ENCODE measurements at places on chromosomes 6 and 20. TPM values are rescaled to one million over a fixed set of nuclear protein-coding genes. Genes with fewer than 3 reads are reported as not detected.

ADGB gene
- not detected for total RNA-seq

ELOVL5 gene
- 86.8 TPM for total RNA-seq

PRSS16 gene
- 0.98 TPM for total RNA-seq

RIMS4 gene
- total RNA-seq = not detected

TDRD6 gene
- total RNA-seq = not detected

SDHAF4 gene
- total RNA-seq = 2.2 TPM

DLGAP4 gene
- 16.0 TPM for total RNA-seq

ISM1 gene
- total RNA-seq = 0.87 TPM

PERP gene
- 1.4 TPM for total RNA-seq

RAET1G gene
- not detected for total RNA-seq

EYS gene
- total RNA-seq = not detected

RIPOR2 gene
- total RNA-seq = 123 TPM

DNPH1 gene
- 30.6 TPM for total RNA-seq

NKX2-2 gene
- not detected for total RNA-seq

TMEM74B gene
- not detected for total RNA-seq

SDC4 gene
- 1.1 TPM for total RNA-seq

SCUBE3 gene
- not detected for total RNA-seq

NOX3 gene
- not detected for total RNA-seq

MARCKS gene
- 0.70 TPM for total RNA-seq

ECT2L gene
- not detected for total RNA-seq

C6orf15 gene
- not detected for total RNA-seq

OPN5 gene
- not detected for total RNA-seq

CDH26 gene
- 0.75 TPM for total RNA-seq

GSTA1 gene
- not detected for total RNA-seq

C2 gene
- 2.3 TPM for total RNA-seq

IL17F gene
- total RNA-seq = not detected

CCN2 gene
- total RNA-seq = not detected

ADGRF4 gene
- not detected for total RNA-seq

PCK1 gene
- not detected for total RNA-seq

PRRC2A gene
- 215 TPM for total RNA-seq

OLIG3 gene
- not detected for total RNA-seq

IER3 gene
- 5.8 TPM for total RNA-seq

CASS4 gene
- total RNA-seq = 37.0 TPM

PTGIS gene
- total RNA-seq = not detected

COL11A2 gene
- total RNA-seq = 3.0 TPM
